ENCODE measurements at places on chromosomes 13 and 19. TPM values are rescaled to one million over a fixed set of nuclear protein-coding genes. Genes with fewer than 3 reads are reported as not detected.

DNA sequence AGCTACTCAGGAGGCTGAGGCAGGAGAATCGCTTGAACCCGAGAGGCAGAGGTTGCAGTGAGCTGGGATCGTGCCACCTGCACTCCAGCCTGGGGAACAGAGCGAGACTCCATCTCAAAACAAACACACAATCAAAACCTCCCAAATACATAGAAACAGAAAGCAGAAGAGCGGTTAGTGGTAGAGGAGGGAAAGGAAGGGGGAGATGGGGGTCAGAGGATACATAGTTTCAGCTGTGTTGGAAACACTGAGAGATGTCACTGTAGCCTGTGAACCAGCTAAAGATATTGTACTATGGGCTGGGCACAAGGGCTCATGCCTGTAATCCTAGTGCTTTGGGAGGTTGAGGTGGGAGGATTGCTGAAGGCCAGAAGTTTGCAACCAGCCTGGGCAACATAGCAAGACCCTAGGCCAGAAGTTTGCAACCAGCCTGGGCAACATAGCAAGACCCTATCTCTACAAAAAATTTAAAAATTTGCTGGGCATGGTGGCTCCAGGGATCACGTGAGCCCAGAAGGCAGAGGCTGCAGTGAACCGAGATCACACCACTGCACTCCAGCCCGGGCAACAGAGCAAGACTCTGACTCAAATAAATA is 49.9 kb downstream of the GNG7 start:
- H3K36me3 ChIP-seq, result no peaks in the 10 kb centered on the region
- H3K4me3 ChIP-seq, result no peak overlapping the region
- no peak overlapping the region for H3K27ac ChIP-seq
- no peaks in the 10 kb centered on the region for H3K4me1 ChIP-seq
- no peak for DNase-seq

- no peak for DNase-seq
- H3K27ac ChIP-seq, result no peak overlapping the region
- H3K4me3 ChIP-seq, result no peak overlapping the region
- no peaks in the 10 kb centered on the region for H3K36me3 ChIP-seq
- H3K4me1 ChIP-seq, result no peaks in the 10 kb centered on the region
Measured at GRCh38 chr19:32717496-32717895, 2.1 kb upstream of the TDRD12 start.

DNA sequence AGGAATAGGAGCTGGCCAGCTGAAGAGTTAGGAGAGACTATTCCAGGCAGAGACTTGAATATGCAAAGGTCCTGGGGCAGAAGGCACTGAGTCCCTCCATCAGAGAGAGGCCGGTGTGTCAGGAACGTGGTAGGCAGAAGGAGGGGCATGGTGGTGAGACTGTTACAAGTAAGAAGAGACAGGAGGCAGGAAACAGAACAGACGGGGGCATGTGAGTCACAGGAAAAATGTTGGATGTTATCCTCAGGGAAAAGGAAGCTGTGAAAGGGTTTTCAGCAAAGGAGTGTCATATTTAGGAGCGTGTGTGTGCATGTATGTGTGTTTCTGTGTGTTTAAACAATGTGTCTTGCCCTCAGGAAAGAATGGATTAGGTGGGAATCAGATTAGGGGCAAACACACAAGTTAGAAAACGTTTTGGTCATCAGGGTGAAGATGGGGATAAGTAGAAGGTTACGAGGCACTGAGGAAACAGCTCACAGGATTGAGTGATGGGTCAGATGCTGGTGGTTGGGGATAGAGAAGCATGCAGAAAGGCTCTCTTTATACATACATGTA is 1.1 kb downstream of the EDDM13 start:
- no peaks in the 10 kb centered on the region for H3K4me1 ChIP-seq
- DNase-seq, result no peak
- no peaks in the 10 kb centered on the region for H3K27me3 ChIP-seq
- no peaks in the 10 kb centered on the region for H3K36me3 ChIP-seq

GRCh38 chr13:106986033-106986484 is 418.1 kb upstream of the ARGLU1 start:
- peak; percentile 10 for DNase-seq
- no peaks in the 10 kb centered on the region for H3K36me3 ChIP-seq
- H3K4me3 ChIP-seq, result no peak overlapping the region
- no peaks in the 10 kb centered on the region for H3K4me1 ChIP-seq
- no peak overlapping the region for H3K27ac ChIP-seq

GRCh38 chr13:73556902-73557301 is 498.1 kb downstream of the KLF5 start:
- DNase-seq, result no peak
- H3K4me1 ChIP-seq, result no peaks in the 10 kb centered on the region
- H3K4me3 ChIP-seq, result no peak overlapping the region
- H3K27me3 ChIP-seq, result no peaks in the 10 kb centered on the region

DNA sequence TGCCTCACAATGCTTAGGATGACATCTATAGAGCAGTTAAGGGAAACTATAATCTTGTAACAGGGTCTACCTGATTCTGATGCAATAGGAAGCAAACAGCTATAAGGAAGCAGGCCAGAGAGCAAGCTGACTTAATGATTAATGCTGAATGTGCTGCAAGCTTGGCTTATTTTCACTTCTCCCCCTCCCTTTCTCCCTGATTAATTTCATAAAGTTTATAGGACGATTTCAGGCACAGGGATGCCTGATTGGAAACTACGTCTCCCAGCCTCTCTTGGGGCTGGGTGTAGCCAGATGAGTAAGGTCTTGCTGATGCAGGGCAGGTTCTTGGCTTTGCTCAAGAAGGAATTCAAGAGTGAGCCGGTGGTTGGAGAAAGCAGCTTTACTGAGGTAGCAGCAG is 82.8 kb upstream of the MRI1 start:
- DNase-seq, result no peak
- no peaks in the 10 kb centered on the region for H3K36me3 ChIP-seq
- H3K4me1 ChIP-seq, result no peaks in the 10 kb centered on the region
- no peak overlapping the region for H3K4me3 ChIP-seq

GRCh38 chr13:40580566-40581276 is 85.7 kb downstream of the FOXO1 start:
- H3K27me3 ChIP-seq, result no peaks in the 10 kb centered on the region
- no peak overlapping the region for H3K27ac ChIP-seq
- H3K36me3 ChIP-seq, result no peaks in the 10 kb centered on the region
- no peak for DNase-seq
- no peak overlapping the region for H3K4me3 ChIP-seq

- no peak for DNase-seq
- H3K36me3 ChIP-seq, result no peaks in the 10 kb centered on the region
Measured at GRCh38 chr13:49388091-49388635, 55.7 kb downstream of the CAB39L start.

- peak; percentile 94 for DNase-seq
- H3K4me3 ChIP-seq, result no peak overlapping the region
- H3K27ac ChIP-seq, result no peak overlapping the region
- H3K4me1 ChIP-seq, result no peaks in the 10 kb centered on the region
- peaks cover 4% of the 10 kb centered on the region for H3K36me3 ChIP-seq
Measured at GRCh38 chr19:46748325-46749109, 2.3 kb upstream of the STRN4 start.

DNA sequence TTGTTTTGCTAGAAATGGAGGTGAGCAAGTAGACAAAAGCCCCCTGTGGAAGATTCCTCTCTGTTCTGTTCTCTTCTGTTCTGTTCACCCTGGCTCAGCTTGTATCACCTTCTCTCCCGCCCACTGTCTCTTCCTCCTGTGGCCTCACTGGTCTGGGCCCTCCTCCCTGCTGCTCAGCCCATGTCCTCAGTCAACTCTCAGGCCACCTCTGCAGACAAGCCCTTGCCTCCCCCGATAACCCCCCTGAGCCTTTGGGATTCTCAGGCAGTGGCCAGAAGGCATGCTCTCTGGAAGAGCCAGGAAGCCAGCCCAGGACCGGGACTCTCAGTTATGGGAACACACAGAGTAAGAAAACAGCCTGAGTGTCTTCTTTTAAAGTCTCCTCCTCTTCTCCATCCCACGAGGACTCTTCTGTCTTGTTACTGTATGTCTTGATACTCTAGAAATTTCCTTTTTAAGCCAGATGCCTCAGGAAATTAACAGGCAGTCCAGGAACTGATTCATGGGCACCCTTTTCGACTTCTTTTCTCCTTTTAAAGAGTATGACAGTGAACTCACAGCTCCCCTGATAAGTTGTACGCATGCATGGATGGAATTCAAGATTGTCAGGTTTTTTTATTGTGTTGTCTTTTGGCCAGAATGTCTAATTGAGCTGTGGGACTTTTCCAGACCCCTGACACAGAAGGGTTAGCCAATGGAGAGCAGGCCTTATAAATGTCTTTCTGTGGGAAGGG is 33.7 kb downstream of the SHISA2 start:
- no peaks in the 10 kb centered on the region for H3K27me3 ChIP-seq
- H3K27ac ChIP-seq, result no peak overlapping the region
- H3K36me3 ChIP-seq, result no peaks in the 10 kb centered on the region

The TRIM28 gene
- polyA plus RNA-seq, result 2,243 TPM

The ATCAY gene
- 24.4 TPM for polyA plus RNA-seq

The HTR2A gene
- not detected for polyA plus RNA-seq
